ENCODE measurements at places on chromosomes 1 and 21. TPM values are rescaled to one million over a fixed set of nuclear protein-coding genes. Genes with fewer than 3 reads are reported as not detected.
A peak's percentile ranks its signal among the peaks of the same experiment; 100 is the strongest.

- no peak overlapping the region for H3K4me3 ChIP-seq
- H3K36me3 ChIP-seq, result no peaks in the 10 kb centered on the region
- H3K27me3 ChIP-seq, result peaks cover 1% of the 10 kb centered on the region
- no peaks in the 10 kb centered on the region for H3K4me1 ChIP-seq
- H3K27ac ChIP-seq, result no peak overlapping the region
Observed at GRCh38 chr1:210620867-210621488, 292.3 kb downstream of the HHAT start.

DNA sequence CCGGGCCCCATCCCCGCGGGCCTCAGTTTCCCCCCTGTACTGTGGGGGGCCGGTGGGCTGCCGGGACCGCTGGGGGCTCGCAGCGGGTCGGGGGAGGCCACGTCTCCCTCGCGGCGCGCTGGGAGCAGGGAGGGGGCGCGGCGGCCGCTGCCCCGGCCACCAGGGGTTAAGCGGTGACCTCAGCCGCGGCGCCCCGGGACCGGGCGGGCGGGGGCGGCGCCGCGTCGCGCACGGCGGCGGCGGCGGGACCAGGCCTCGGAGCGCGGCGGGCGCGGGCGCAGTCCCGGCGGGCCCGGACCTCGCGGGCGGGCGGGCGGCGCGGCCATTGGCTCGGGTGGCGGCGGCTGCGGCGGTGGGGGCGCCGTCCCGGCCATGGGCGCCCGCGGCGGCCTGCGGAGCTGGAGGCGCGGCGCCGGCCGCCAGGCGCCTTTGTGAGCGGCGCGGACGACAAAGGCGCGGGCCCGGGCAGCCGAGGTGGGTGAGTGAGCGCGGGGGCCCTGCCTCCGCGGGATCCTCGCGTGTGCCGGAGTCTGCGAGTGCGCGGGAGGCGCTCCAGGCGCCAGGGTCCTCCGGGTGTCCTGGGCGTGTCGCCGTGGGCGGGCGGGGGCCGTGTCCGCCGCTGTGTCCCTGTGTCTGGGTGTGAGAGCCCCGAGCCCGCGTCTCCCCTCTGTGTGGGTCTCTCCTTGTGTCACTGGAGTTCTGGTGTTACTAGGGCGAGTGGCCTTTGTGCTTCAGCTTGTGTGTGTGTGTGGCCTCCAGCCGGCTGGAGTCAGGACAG is at the start of gene ARHGEF10L:
Gene ARHGEF10L, plus strand, starts transcription at position 222 of the 778 bp plus-strand sequence. CDS start 40,898 bp downstream, outside the sequence.
- H3K27ac ChIP-seq, result peak within 1 kb of the TSS; percentile 48
- H3K4me3 ChIP-seq, result peak within 1 kb of the TSS; percentile 89
- no peak for DNase-seq
- peaks cover 7% of the 10 kb centered on the region for H3K4me1 ChIP-seq

DNA sequence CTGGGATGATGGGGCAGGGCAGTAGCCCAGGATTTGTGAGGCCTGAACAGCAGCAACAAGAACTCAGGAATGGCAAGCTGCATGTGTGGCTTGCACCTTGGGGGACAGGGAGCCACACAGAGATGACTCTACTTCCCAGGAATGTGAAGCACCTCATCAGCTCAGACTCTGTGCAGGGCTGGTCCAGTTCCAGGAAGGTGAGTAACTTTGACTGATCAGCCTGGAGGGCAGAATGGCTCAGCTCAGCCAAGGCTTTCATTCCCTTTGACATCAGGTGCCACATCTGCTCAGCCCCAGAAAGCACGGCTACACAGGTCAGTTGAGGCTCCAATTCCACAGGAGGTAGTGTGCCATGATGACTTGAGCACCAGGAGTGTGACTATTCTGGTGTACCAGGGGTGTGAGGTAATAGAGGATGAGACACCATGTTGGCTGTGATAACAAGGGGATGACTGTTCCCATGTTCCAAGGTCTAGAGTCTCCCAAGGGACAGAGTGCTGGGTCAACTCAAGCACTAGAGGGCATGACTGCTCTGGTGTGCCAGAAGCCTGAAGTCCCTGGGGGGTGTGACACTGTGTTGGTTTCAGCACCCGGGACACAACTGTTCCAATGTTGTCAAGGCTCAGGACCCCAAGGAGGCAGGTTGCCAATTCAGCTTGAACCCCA is 625.8 kb upstream of the ADGRL2 start:
- DNase-seq, result no peak
- H3K27ac ChIP-seq, result no peak overlapping the region
- H3K27me3 ChIP-seq, result no peaks in the 10 kb centered on the region
- H3K4me1 ChIP-seq, result no peaks in the 10 kb centered on the region
- H3K36me3 ChIP-seq, result no peaks in the 10 kb centered on the region

DNA sequence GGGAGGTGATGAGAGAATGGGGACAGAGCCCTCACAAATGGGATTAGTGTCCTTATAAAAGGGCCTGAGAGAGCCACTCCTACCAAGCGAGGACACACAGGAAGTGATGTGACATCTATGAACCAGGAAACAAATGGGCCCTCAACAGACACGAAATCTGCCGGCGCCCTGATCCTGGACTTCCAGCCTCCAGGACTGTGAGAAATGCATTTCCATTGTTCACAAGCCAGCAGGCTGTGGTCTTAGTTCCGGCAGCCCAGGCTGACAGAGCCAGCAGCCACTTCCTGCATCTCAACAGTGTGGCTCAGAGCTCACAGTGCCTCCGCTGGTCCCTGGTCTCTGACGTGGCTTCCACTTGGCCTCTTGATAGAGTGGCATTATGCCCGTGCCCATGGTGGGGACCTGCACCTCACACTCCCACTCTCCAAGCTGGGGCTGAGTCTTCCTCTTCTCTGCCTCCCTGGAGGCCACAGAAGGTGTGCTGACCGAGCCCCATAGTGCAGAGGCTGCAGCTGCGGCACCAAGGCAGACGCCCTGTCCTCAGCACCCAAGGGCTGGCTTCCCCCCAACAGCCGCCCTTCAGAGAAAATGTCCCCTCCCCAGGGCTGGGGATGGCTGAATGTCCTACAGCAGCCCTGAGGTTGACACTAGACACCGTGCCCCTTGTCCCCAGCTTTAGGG is 44.9 kb downstream of the ACOT7 start:
- H3K4me1 ChIP-seq, result peaks cover 18% of the 10 kb centered on the region
- H3K36me3 ChIP-seq, result no peaks in the 10 kb centered on the region
- peak overlapping the region; percentile 96 for H3K27ac ChIP-seq
- H3K27me3 ChIP-seq, result peaks cover 12% of the 10 kb centered on the region

- no peaks in the 10 kb centered on the region for H3K4me1 ChIP-seq
- DNase-seq, result no peak
- no peak overlapping the region for H3K4me3 ChIP-seq
- H3K27me3 ChIP-seq, result peaks cover 6% of the 10 kb centered on the region
- H3K27ac ChIP-seq, result no peak overlapping the region
Observed at GRCh38 chr1:39717809-39718208, 20.9 kb upstream of the PPIE start.

DNA sequence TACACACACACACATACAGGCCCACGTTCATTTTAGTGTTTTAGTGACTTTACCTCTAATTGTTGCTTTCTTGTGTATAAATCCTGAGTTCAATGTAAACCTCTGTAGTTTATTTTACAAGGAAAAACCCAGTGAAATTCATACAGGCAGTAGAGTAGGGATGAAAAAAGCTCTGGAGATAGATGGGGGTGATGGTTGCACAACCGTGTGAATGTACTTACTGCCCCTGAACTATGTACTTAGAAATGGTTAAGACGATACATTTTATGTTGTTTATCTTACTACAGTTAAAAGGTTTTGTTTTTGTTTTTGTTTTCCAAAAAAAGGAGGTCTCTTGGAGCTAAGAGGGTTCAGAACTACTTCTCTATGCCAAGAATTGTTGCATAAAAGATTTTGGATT is 29.7 kb upstream of the PRDM15 start:
- DNase-seq, result no peak
- H3K4me3 ChIP-seq, result no peak overlapping the region
- no peaks in the 10 kb centered on the region for H3K4me1 ChIP-seq
- no peak overlapping the region for H3K27ac ChIP-seq
- no peaks in the 10 kb centered on the region for H3K27me3 ChIP-seq

GRCh38 chr21:45286671-45287437 is 841 bp downstream of the POFUT2 start:
- H3K4me3 ChIP-seq, result peak overlapping the region; percentile 83
- H3K4me1 ChIP-seq, result no peaks in the 10 kb centered on the region
- H3K27me3 ChIP-seq, result peaks cover 5% of the 10 kb centered on the region
- H3K27ac ChIP-seq, result no peak overlapping the region
- H3K36me3 ChIP-seq, result peaks cover 23% of the 10 kb centered on the region
- peak; percentile 69 for DNase-seq

- peaks cover 3% of the 10 kb centered on the region for H3K36me3 ChIP-seq
- peaks cover 35% of the 10 kb centered on the region for H3K4me1 ChIP-seq
- no peak overlapping the region for H3K4me3 ChIP-seq
- H3K27me3 ChIP-seq, result peaks cover 2% of the 10 kb centered on the region
- DNase-seq, result no peak
- no peak overlapping the region for H3K27ac ChIP-seq
Observed at GRCh38 chr1:230108580-230108979, 41.5 kb downstream of the GALNT2 start.

- no peak for DNase-seq
- H3K4me3 ChIP-seq, result no peak overlapping the region
- H3K4me1 ChIP-seq, result no peaks in the 10 kb centered on the region
- H3K36me3 ChIP-seq, result no peaks in the 10 kb centered on the region
- H3K27ac ChIP-seq, result no peak overlapping the region
- no peaks in the 10 kb centered on the region for H3K27me3 ChIP-seq
Observed at GRCh38 chr1:221573756-221574155, 168.1 kb downstream of the DUSP10 start.

- no peak overlapping the region for H3K27ac ChIP-seq
- peak overlapping the region; percentile 13 for H3K4me3 ChIP-seq
- peaks cover 47% of the 10 kb centered on the region for H3K36me3 ChIP-seq
- H3K27me3 ChIP-seq, result peaks cover 12% of the 10 kb centered on the region
- DNase-seq, result no peak
Observed at GRCh38 chr1:107870696-107871095, 94.3 kb downstream of the VAV3 start.

DNA sequence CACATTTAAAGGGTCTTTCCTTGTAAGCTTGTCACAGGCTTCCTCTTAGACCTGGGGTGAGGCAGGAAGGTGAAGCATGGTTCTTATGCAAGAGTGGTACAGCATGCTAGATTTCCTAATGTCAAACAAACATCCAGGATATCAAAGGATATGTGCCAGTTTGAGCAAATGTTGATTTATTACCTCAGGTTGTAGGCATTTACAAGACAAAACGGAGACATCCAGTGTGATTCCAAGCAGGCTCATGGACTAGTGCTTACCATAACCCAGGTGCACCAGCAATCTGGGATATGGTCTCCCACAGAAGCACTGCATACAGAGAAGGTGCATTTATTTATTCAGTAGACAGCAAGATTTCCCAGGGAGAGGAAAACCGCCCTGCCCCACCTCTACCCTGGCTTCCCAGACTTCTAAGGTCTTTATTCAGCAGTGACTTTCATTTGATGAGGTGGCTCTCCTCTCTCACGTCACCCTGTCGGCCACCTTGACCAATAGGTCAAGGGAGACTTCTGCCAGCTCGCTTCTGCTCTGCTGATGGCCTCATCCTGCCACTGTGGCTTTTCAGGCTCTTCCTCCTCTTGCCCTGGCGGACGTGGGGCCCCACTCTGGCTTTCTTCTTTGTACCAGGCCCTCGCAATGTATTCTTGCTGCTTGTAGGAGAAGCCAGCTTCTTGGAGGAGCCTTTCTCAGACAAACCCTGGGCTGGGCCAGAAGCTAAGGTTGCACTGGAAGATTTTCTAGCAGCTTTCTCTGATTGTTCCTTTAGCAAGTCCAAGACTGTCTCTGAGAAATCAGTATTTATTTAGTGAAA is 25.6 kb downstream of the HHIPL2 start:
- H3K27me3 ChIP-seq, result peaks cover 3% of the 10 kb centered on the region
- H3K27ac ChIP-seq, result no peak overlapping the region
- H3K36me3 ChIP-seq, result no peaks in the 10 kb centered on the region
- H3K4me3 ChIP-seq, result no peak overlapping the region
- H3K4me1 ChIP-seq, result peaks cover 3% of the 10 kb centered on the region

DNA sequence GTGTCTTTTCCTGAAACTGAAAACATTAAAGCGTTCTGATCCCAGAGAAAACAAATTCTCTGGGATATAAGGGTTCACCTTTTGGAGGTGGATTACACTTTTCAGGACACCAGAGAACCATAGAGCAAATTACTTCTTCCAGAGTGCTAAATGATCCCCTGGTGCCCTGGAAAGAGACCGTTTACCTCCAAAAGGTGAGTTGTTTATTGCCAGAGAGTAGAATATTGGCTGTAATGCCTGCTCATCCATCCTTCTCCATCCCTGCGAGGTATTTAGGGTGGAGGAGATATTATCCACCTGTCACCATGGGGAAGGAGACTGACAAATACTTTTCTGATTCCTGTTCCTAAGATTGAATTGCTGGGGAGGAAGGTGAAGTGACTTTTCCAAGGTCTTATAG is 30.4 kb downstream of the PBX1 start:
- peaks cover 20% of the 10 kb centered on the region for H3K4me1 ChIP-seq
- no peak for DNase-seq

GRCh38 chr21:45748593-45748992 is 105.1 kb downstream of the PCBP3 start:
- peaks cover 8% of the 10 kb centered on the region for H3K36me3 ChIP-seq
- H3K27me3 ChIP-seq, result peaks cover 9% of the 10 kb centered on the region
- H3K4me1 ChIP-seq, result no peaks in the 10 kb centered on the region
- no peak overlapping the region for H3K27ac ChIP-seq
- DNase-seq, result no peak

DNA sequence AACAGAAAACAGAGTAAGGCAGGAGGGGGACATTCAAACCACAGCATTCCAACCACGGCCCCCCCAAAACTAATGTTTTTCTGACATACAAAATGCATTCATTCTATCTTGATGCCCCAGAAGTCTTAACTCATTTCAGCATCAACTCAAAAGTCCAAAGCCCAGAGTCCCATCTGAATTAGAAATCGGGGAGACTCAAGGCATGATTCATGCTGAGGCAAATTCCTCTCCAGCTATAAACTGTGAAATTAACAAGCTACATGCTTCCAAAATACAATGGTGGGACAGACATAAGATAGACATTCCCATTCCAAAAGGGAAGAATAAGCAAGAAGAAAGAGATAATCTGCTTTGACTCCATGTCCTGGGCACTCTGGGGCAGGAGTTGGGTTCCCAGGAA is 73.9 kb downstream of the KCNJ15 start:
- no peaks in the 10 kb centered on the region for H3K36me3 ChIP-seq
- no peak overlapping the region for H3K27ac ChIP-seq
- no peak overlapping the region for H3K4me3 ChIP-seq
- no peaks in the 10 kb centered on the region for H3K27me3 ChIP-seq

Gene PTCH2
- total RNA-seq, result 0.51 TPM

Gene CRNN
- not detected for total RNA-seq

Measured in endothelial cell (in vitro differentiated cells).